ENCODE measurements at places on chromosomes 7 and 10. TPM values are rescaled to one million over a fixed set of nuclear protein-coding genes. Genes with fewer than 3 reads are reported as not detected.

DNA sequence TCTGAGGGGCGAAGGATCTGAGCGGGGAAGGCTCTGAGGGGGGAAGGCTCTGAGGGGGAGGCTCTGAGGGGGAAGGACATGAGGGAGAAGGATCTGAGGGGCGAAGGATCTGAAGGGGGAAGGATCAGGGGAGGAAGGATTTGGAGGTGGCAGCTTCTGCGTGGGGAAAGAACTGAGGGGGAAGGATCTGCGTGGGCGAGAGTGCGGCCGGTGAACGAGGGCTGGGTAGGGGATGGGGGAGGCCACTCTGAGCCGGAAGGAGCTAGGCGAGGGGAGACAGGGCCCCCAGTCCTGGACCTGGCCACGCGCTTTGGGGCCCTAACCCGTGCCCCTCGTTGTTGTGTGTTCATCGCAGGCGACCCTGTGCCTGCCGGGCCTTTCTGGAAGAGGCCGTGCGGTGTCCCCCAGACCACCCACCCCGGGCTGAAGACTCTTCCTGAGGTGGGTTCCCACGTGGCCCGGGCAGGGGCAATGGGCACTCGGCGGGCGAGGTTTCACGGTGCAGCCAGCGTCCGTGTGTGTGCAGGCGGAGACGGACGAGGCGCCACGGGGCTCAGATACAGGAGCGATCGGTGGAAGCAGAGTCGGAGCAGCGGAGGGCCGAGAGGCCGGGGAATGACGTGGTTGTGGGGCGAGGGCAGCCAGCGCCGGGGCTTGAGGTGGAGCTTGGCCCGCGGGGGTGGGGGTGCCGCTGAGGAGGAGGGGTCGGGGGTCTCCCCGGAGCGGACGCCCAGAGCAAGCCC lies 2.0 kb downstream of the CALY start:
- H3K27ac ChIP-seq = peak overlapping the region; percentile 62
- no peak for DNase-seq
- H3K4me1 ChIP-seq = peaks cover 28% of the 10 kb centered on the region
- no peaks in the 10 kb centered on the region for H3K36me3 ChIP-seq
- H3K4me3 ChIP-seq = peak overlapping the region; percentile 50
- peaks cover 21% of the 10 kb centered on the region for H3K27me3 ChIP-seq

DNA sequence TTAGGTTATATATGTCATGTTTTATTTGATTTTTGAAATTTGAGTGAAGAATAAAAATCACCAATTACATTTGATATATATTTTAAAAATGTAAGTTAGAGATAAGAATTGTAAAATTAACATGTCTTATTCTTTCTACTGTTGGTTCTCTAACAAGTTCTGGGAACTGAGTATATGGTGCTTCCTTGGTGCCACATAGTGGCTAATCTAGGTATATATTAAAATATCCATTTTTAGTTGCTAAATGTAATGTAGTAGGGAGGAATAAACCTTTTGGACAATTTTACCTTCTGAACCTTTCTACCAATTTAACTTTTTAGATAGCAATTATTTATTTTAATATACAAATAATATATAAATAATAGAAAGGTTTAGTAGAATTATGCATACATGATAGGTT lies 17.5 kb downstream of the CFAP69 start:
- no peak overlapping the region for H3K4me3 ChIP-seq
- H3K27me3 ChIP-seq = no peaks in the 10 kb centered on the region
- no peaks in the 10 kb centered on the region for H3K36me3 ChIP-seq

GRCh38 chr7:119964788-119965542 lies 308.0 kb upstream of the KCND2 start:
- no peak overlapping the region for H3K4me3 ChIP-seq
- no peaks in the 10 kb centered on the region for H3K4me1 ChIP-seq

DNA sequence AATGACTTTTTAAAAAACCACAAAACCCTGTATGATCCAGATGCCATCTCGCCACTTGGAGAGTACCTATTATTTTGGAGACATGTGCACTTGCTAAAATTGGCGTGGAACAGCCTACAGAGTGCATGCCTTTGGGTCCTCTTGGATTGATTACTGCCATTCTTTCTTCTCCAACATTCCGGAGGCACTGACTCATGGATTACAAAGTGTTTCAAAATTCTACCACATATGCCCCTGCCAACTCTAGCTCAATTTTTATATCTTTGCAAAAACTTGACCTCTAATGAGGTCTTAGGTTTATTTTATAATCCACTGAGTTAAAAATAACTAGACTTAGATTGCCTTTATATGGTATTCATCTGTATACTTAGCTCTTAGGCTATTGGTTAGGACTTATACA lies 55.8 kb upstream of the KIF5B start:
- H3K27me3 ChIP-seq = no peaks in the 10 kb centered on the region
- no peaks in the 10 kb centered on the region for H3K36me3 ChIP-seq
- no peak for DNase-seq
- no peaks in the 10 kb centered on the region for H3K4me1 ChIP-seq
- no peak overlapping the region for H3K27ac ChIP-seq

FAM131B gene
- 14.0 TPM for total RNA-seq

GRCh38 chr7:82501346-82501745 lies 57.8 kb upstream of the CACNA2D1 start:
- H3K27ac ChIP-seq = no peak overlapping the region
- no peaks in the 10 kb centered on the region for H3K4me1 ChIP-seq
- no peaks in the 10 kb centered on the region for H3K36me3 ChIP-seq
- H3K4me3 ChIP-seq = no peak overlapping the region

SLC29A3 gene
- 23.7 TPM for total RNA-seq

DNA sequence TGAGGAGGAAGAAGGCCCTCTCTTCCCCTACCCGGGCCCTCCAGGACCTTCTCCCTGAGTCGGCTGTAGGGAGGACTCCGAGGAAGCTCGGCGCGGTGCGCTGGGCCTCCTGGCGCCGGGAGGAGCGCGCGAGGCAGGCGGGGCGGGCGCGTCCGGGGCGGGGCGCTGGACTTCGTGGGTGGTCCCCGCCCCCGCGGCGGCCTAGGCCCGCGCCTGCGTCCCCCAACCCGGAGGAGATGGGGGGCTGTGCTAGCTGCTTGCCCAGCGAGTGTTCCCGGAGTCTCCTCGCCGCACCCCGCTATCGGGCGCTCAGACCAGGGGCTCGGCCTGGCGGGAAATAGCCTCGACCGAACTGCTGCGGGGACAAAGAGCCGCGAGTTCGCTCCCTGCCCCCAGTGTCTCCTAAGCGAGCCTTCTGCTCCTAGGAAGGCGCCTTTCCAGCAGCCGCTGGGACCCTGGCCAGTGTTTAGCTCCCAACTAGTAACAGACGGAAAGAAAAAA lies 19.2 kb upstream of the SMO start:
- peak overlapping the region; percentile 58 for H3K4me3 ChIP-seq
- peaks cover 18% of the 10 kb centered on the region for H3K4me1 ChIP-seq
- peak overlapping the region; percentile 37 for H3K27ac ChIP-seq
- no peaks in the 10 kb centered on the region for H3K36me3 ChIP-seq
- DNase-seq = peak; percentile 54

DNA sequence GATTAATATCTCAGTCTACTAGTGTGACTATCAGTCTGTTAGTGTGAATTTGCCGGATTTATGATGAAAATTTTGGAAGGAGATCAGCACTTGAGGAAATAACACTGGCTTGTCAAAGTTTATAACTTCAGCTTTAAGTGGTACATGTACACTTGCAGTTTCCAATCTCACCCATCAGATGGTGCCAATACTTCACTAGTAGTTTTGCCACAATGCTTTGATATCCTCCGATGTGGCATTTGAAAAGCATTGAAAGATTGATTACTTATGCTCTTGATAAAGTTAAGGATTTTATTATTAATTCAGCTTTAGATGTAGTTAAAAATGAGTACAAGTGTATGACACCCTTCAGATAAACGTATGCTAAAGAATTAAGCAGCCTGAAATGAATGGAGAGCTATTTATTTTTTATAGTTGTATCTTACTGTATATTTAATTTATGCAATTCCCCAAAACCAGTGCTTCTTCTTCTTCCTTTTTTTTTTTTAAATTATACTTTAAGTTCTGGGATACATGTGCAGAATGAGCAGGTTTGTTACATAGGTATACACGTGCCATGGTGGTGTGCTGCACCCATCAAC lies 98.2 kb downstream of the ANLN start:
- no peaks in the 10 kb centered on the region for H3K4me1 ChIP-seq
- H3K36me3 ChIP-seq = no peaks in the 10 kb centered on the region

DNA sequence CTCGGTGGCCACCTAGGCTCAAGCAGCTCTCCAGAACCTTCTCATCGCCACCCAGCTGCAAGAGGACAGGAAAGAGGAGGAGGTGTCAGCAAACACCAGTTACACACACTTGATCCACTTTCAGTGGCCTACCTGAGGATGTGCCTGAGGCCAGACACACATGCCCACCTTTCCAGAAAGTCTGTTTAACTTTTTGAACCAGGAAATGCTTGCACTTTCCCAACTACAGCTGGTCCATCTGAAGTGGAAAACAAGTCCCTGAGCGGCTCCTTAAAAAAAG lies 15.7 kb upstream of the CYREN start:
- no peak overlapping the region for H3K27ac ChIP-seq
- peaks cover 91% of the 10 kb centered on the region for H3K36me3 ChIP-seq
- H3K4me3 ChIP-seq = no peak overlapping the region
- peaks cover 18% of the 10 kb centered on the region for H3K4me1 ChIP-seq
- no peak for DNase-seq

DNA sequence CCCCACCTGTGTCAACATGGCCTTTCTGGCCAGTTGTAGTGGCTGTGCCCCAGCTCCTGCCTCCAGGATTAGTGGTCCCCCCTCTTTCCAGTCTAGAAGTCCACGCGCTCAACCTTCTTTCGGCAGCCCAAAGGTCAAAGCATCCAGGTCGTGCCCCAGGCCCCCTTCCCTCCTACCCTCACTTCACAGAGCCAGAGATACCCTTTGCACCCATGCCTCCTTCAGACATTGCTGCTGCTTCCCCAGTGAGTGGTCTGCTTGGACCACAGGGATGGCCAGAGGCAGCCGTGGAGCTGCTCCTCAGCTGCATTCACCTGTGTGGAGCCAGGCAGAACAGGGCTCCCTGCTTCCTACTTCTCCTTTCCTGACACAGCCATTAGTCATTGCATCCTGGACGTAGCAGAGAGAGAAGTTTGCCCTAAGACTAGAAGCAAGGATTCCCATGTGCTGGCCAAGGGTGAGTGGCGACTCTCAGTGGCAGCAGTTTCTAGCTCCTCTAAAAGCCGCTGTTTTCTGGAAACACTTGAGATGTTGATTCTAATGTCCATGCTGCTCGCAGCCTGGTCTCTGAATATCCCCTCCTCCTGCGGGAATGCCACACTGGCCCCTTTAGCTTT lies 243.1 kb upstream of the SHH start:
- DNase-seq = no peak
- no peak overlapping the region for H3K4me3 ChIP-seq
- no peak overlapping the region for H3K27ac ChIP-seq

MAT1A gene
- not detected for total RNA-seq

GRCh38 chr7:101594790-101595189 lies 34.3 kb downstream of the MYL10 start:
- H3K27me3 ChIP-seq = no peaks in the 10 kb centered on the region
- no peaks in the 10 kb centered on the region for H3K36me3 ChIP-seq
- H3K27ac ChIP-seq = no peak overlapping the region
- peaks cover 12% of the 10 kb centered on the region for H3K4me1 ChIP-seq
- no peak overlapping the region for H3K4me3 ChIP-seq

SYT15B gene
- not detected for total RNA-seq

CPVL gene
- total RNA-seq = not detected

GRCh38 chr10:126042354-126042753 lies 146.0 kb downstream of the FANK1 start:
- no peaks in the 10 kb centered on the region for H3K27me3 ChIP-seq
- no peaks in the 10 kb centered on the region for H3K36me3 ChIP-seq
- peak overlapping the region; percentile 47 for H3K27ac ChIP-seq

NIPSNAP2 gene
- total RNA-seq = 38.8 TPM

CPA2 gene
- total RNA-seq = 65.8 TPM

VSTM4 gene
- total RNA-seq = 2.9 TPM

DNA sequence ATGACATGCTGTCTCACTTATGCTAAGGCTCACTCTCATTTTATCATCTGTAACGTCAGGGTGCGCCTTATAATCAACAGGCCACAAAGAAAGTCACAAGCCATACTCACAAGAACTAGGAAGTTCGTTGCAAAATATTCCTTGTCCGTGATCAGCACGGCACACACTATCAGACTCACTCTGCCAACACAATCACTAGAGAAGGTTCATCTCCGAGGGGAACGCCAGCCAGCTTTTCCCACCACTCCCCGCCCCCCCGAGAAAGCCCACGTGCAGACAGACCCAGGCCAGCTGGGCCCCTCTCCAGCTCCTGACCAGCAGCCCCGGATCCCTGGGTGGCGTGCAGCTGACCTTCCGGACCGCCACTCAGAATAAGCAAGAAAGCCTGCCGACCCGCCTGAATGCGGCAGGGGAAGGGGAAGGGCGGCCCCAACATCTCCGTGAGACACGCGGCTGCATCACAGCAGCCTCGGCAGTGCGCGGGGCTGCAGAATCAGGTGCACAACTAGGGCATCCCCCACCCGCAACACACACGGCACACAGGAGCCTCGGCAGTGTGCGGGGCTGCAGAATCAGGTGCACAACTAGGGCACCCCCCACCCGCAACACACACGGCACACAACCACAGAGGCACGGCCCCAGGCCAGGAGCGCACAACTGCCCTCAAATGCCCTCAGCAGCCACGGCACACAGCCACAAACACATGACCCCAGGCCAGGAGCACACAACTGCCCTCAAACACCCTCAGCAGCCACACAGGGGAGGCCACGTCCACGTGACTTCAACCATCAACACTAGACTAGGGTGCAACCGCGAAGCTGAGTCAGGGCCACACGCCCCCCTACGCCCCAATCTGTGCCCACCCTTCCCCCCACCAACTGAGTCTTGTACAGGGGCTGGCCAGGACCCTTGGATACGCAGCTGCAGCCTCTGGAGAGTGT lies 2.5 kb upstream of the GPR146 start:
- no peaks in the 10 kb centered on the region for H3K27me3 ChIP-seq
- peak overlapping the region; percentile 86 for H3K27ac ChIP-seq
- H3K36me3 ChIP-seq = no peaks in the 10 kb centered on the region
- DNase-seq = no peak
- H3K4me3 ChIP-seq = no peak overlapping the region
- peaks cover 63% of the 10 kb centered on the region for H3K4me1 ChIP-seq

ACTL6B gene
- total RNA-seq = not detected

DNA sequence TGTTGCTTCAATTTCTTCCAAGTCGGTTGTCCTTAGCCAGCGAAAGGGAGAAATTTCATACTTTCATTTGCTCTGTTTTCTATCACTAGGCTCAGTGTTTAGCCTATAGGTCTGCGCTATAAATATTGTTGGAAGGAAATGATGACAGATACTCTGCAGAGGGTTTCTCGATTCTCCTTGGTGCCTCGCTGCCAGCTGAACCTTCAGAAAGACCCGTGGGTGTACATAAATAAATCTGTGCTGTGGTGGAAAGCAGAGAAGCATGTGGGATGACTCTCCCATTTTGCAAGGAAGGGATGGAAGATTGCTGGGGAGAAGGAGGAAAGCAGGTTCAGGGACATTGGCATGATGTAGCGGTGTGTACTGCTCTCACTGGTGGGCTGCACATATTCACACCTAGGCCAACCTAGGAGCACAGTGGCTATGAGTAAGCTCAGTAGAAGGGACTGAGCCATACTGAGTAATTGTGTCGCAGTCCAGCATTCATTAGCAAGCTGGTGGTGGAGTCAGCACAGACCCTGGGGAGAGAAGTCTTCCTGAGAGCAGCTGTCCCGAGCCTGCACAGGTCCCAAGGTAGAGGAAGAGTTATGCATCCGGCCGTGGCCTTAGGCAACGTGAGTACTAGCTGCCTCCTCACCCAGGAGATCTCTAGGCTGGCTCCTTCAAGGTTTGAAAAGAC lies 50.5 kb downstream of the PNLIPRP3 start:
- no peak overlapping the region for H3K27ac ChIP-seq
- H3K4me1 ChIP-seq = no peaks in the 10 kb centered on the region
- H3K4me3 ChIP-seq = no peak overlapping the region
- no peak for DNase-seq
- no peaks in the 10 kb centered on the region for H3K36me3 ChIP-seq

All from stomach (tissue), 19 donors.